ENCODE measurements at places on chromosomes 16 and 17. TPM values are rescaled to one million over a fixed set of nuclear protein-coding genes. Genes with fewer than 3 reads are reported as not detected.

The SOST gene
- not detected for total RNA-seq

The RNF227 gene
- total RNA-seq: 0.98 TPM

The SLC35B1 gene
- 84.1 TPM for total RNA-seq

The ALOX15B gene
- total RNA-seq: not detected

The RPRML gene
- total RNA-seq: not detected

The CHD9NB gene
- 0.38 TPM for total RNA-seq

The RAB37 gene
- total RNA-seq: 0.67 TPM

The IL4R gene
- 40.6 TPM for total RNA-seq

The TAC4 gene
- total RNA-seq: not detected

The KRT222 gene
- total RNA-seq: not detected

The RNU2-1 gene
- not detected for total RNA-seq

The STARD3 gene
- total RNA-seq: 31.7 TPM

The CTRB1 gene
- total RNA-seq: not detected

The TMUB2 gene
- 29.4 TPM for total RNA-seq

The CSF3 gene
- total RNA-seq: 1.6 TPM

The PRSS36 gene
- 0.65 TPM for total RNA-seq

The USP6 gene
- total RNA-seq: not detected

The FBXO39 gene
- 5.9 TPM for total RNA-seq

The SLC16A6 gene
- total RNA-seq: 2.0 TPM

The HSD11B2 gene
- total RNA-seq: 0.10 TPM

The GAST gene
- not detected for total RNA-seq

The DNAAF1 gene
- total RNA-seq: 0.10 TPM

The TBX2 gene
- total RNA-seq: 0.29 TPM

The TMEM204 gene
- total RNA-seq: 39.1 TPM

The CSH1 gene
- total RNA-seq: not detected

The NEUROD2 gene
- total RNA-seq: not detected

All from vein endothelial cell (primary cell).